BJ (cell line): ENCODE measurements at places on chromosomes 11 and 22. TPM values are rescaled to one million over a fixed set of nuclear protein-coding genes. Genes with fewer than 3 reads are reported as not detected.

DNA sequence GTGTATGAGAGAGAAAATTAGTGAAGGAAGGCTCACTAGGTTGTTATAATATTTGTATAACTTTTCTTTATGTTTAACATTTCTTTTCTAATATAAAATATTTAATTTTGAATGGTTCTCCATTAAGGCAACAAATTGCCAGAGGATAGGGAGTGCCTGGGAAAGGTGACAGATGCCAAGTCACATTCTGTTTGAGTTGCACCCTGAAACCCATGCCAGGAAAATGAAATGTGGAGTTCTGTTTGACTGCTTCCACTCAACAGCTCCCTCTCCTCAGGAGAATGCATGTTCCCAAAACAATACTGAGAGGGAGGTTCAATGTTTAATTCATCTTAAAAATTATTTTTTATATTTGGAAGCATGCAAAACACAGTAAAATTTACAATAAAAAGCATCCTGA is 5.9 kb upstream of the USP18 start:
- no peak for DNase-seq

GRCh38 chr11:130448416-130449309 is at the start of gene ADAMTS15:
Gene ADAMTS15, plus strand, starts transcription at chr11:130448645. Its CDS starts 329 bp downstream, at chr11:130448974.
- DNase-seq = no peak

TCIRG1 gene
- polyA plus RNA-seq = 56.0 and 111 TPM in 2 replicates

- DNase-seq = peak; percentile 94
Observed at GRCh38 chr11:128503245-128503991, 83.9 kb downstream of the ETS1 start.

TMEM191B gene
- polyA plus RNA-seq = 0.44 and 1.6 TPM in 2 replicates
